NCI-H2081 treated with DMSO at 0.1 percent for 48 hours (cell line): ENCODE measurements at places on chromosomes 2 and 18.

- no peak for DNase-seq
These were observed 18.7 kb upstream of the ADAM17 start for GRCh38 chr2:9574331-9574730.

GRCh38 chr2:8543060-8543382 is 138.8 kb upstream of the ID2 start:
- DNase-seq: no peak

- DNase-seq: no peak
These were observed 28.3 kb downstream of the HS6ST1 start for GRCh38 chr2:128290356-128290755.

DNA sequence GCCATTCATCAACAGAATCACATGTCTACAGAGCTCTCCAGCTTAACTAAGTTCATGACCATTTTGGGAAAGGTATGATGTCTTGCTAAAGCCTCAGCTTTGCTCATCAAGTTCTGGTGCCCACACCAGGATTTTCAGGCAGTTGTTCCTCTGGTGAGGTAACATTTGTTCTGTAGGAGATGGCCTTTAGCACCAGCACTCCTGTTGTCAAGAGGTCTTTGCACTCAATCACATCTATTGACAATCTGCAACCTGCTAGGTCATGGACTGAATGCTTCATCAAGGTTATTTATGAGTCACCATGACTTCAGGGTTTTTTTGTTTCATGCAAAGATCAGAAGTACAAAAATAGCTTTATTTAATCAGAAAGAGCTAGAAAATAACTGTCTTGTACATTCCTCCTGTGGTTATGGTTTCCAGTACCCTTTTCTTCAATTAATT is 36.6 kb upstream of the VIT start:
- DNase-seq: no peak

- DNase-seq: no peak
These were observed 91.2 kb upstream of the ALPP start for GRCh38 chr2:232287316-232287715.

GRCh38 chr18:31483396-31483795 is 14.6 kb upstream of the DSG2 start:
- DNase-seq: no peak

- DNase-seq: no peak
These were observed 39.4 kb upstream of the ASB1 start for GRCh38 chr2:238387332-238387731.

- no peak for DNase-seq
These were observed 103.6 kb downstream of the FAM210A start for GRCh38 chr18:13622751-13623150.

DNA sequence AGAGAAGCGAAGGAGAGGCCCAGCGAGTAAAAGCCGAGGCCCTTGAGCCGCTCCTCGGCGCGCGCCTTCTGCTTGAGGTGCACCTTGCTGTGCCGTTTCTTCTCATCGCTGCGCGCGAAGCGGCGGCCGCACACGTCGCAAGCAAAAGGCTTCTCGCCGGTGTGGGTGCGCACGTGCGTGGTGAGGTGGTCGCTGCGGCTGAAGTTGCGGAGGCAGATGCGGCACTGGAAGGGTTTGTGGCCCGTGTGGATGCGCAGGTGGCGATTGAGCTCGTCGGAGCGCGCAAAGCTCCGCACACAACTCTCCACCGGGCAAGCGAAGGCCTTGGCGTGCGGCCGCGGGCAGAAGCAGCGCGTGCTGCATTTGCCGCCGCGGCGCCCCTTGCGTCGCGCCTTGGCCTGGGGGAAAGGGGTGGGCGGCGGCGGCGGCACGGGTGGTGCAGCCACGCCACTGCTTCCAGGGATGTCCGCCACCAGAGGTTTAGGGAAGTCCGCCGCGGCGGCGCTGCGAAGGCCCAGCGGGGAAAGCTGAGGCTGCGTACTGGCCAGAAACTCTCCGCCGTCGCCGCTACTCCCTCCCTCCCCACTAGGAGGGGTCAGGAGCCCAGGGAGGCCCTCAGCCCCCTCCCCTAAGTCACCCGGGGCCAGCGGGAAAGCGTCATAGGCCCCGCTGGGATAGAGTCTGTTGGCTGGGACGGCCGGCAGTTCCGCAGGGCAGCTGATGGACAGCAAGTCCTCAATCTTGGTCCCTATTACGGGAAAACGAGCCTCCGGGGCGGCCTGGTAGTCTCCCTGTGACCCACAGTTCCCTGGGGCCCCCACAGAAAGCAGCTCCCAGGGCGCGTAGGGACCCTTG is 1.7 kb downstream of the EGR4 start:
- no peak for DNase-seq

GRCh38 chr2:149595056-149595963 is 7.7 kb upstream of the MMADHC start:
- DNase-seq: no peak

GRCh38 chr2:163834221-163834620 is 98.4 kb upstream of the FIGN start:
- DNase-seq: no peak

GRCh38 chr2:119983108-119983507 is 29.8 kb upstream of the EPB41L5 start:
- DNase-seq: no peak

- no peak for DNase-seq
These were observed 151.5 kb downstream of the ERBB4 start for GRCh38 chr2:212387146-212387545.
